ENCODE measurements at places on chromosomes 1 and 21.

DNA sequence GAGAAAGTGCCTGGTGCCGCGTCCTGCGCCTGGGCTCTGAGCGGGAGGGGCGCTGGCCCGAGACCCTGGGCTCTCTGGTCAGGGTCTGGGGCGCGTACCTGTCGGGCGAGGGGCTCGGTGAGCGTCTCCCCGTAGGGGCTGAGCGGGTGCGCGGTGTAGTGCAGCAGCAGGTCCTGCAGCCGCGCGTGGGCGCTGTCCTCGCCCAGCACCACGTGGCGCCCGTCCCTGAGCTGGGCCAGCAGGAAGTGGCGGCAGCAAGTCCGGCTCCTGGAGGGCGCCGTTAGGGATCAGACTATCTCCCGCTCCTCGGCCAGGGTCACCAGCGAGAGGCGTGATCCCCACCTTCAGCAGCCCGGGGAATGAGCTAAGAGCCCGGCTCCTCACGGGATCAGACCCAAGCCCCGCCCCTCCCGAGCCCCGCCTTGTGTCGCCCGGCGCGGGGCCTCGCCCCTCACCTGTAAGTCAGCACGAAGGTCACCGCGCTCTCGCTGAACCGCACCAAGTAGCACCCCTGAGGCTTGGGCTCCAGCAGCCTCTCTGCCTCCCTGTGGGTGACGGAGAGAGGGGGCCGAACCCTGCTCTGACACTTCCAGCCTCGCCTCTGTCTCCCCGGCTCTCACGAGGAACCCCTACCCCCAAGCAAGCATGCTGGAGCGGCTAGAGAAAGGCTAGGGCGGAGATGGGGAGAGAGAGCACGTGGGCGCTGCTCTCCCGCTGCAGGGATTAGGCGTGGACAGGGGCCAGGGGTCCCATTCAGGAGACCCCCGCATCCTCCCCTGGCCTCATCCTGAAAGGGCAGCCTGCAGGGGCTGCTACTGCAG is 2.7 kb downstream of the SH2D2A start:
- peak; percentile 71 for DNase-seq

DNA sequence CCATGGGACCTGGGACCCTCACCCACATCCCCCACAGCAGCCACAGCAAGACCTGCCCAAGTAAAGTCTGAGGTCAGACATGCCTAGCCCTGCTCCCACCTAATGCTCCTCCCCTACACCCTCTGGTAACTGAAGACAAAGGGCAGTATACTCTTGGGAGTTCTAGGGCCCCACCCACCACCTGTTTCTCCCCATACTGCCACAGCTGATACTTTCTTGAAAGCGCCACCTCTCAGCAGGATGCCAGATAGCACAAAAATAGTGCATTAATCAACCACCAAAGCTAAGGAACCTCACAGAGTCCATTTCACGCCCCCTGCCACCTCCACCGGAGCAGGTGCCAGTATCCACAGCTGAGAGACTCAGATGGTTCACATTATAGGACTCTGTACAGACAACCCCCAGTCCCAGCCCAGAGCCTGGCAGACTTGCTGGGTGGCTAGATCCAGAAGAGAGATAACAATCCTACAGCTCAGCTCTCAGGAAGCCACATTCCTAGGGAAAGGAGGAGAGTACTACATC is 238.1 kb downstream of the LRRC40 start:
- DNase-seq: no peak

GRCh38 chr1:89939059-89939570 is 55.8 kb upstream of the ZNF326 start:
- DNase-seq: no peak

DNA sequence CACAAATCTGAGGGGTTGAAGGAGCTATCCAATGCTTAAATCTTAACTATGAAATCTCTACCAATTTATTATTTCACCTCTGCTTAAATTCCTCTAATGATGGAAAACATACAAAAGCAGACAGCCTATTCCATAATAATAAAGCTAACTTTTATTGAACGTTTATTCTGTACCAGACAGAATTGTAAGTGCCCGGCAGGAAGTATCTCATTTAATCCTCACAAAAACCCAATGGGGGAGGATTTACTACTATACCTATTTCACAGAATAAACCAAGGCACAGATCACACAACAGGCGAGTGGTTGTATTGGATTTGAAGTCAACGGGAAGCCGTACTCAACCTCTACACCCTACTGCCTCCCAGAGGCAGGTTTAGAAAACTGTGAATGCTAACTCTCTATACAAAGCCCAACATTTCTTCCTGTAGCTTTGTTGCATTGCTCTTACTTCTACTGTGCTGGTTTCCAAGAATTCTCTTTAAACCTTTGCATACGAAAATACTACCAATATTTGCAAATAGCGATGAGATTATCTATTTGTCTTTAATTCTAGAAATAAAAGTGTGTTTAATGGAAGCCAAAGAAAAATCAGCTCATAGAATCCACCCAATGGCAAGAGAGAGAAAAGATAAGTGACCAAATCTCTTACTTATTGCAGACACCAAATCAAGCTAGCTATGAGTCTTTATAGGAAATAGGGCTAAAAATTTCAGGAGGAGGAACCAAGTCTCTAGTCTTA is 33.5 kb upstream of the C1orf53 start:
- peak; percentile 25 for DNase-seq

- DNase-seq: no peak
Measured at GRCh38 chr1:113669988-113670387, 89.3 kb downstream of the PHTF1 start.

DNA sequence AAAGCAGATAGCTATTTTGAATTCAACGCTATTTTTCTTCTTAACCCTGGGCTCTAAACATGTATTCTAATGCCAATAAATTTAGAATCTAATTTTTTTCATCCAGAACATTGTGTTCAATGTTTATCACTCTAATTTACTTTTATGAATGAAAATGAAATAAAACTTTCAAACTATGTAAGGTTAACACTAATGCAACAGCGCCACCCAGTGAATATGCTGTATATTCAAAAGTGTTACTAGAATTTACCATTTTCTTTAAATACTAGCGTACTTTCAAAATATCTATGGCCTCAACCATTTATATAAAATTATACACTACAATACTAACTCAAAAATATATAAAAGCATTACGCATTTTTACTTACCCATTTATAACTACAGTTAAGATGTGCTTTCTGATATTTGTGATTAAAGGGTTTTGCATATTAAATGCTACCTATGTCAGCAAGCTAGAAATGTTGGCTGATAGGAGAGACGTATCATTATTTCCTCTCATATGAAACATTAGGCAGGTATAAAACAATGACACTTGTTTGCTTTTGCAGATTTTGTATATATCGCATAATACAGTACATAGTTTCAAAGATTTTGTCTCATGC is 5.9 kb upstream of the NUF2 start:
- no peak for DNase-seq

GRCh38 chr1:165675794-165676193 is 22.6 kb downstream of the ALDH9A1 start:
- no peak for DNase-seq

DNA sequence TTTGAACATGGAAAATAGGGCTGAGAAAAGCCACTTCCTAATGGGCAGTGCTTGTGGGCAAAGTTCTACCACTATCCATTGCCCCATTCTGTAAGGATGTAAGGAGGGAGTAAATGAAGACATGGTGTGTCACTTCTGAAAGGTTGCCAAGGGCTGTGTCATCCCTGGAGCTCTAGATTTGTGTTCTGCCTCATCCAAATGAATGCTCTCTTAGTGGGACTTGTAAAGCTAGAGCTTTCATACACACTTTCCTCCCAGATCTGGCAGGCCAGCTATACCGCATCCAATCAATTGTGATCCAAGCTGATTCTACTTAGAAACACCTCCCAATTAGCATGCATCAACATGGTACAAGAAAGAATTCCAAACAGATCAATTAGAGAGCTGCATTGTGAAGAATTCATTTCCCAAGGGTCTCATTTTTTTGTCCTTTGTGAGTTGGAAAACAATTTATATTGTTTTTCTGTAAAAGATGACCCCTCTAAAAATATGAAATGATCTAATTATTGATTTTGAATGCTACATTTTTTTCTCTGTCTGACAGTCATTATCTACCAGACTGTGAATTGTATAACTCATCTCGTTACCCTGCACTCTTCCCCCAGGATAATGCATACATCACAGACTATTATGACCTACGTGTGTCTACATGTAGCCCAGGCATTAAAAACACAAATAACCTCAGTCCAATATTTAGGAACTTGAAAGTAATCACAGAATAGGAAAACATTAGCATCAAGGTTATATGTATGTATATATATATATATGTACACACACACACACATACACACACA is 117.1 kb upstream of the DUSP10 start:
- DNase-seq: no peak

DNA sequence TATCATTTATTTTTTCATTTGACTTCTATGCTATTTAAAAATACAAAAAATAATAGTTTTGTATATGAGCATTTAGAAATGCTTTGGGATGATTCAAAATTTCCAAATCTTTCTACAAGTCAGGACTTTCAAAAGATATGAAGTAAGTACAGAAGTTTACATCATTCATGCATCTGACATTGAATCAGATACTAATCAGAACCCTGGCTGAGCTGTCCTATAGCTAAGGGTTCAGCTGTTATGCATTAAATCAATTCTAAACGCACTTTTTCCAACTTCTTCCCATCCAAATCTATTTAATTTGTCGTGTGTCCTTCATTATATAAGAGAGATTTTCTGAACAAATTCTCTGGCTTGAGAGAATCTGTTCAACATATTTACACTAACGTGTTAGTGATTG is 779.4 kb downstream of the LTN1 start:
- DNase-seq: no peak

DNA sequence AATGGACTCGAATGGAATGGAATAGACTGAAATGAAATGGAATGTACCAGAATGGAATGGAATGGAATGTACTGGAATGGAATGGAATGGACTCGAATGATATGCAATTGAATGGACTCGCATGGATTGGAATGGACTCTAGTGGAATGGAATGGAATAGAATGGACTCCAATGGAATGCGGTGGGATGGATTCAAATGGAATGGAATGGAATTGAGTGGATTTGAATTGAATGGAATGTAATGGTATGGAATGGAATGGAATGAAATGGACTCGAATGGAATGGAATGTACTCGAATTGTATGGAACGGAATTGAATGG is 99.6 kb upstream of the FBXO28 start:
- DNase-seq: no peak

DNA sequence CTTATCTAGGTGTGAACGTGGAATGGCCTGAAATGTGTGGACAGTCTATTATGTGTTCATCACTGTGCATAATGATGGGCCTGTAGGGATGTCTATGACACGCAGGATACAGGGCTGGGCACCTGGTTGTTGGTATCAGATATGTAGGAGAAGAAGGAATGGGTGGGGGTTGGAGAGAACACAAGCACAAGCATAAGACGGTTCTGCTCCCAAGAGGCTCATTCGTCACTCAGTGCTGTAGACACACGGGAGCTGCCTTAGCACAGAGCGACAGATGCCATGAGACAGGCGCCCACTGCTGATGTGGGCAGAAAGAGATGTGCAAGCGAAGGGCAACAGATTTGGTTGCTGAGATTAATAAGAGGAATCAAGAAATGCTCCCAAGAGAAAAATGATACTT is 256.2 kb downstream of the DISC1 start:
- DNase-seq: no peak

GRCh38 chr1:47181095-47181954 is 8.5 kb downstream of the PDZK1IP1 start:
- DNase-seq: no peak

- no peak for DNase-seq
Measured at GRCh38 chr1:5639106-5639722, 353.0 kb downstream of the NPHP4 start.

GRCh38 chr1:71788113-71788512 is 494.2 kb downstream of the NEGR1 start:
- no peak for DNase-seq

- DNase-seq: no peak
Measured at GRCh38 chr1:171141688-171142415, 43.2 kb upstream of the FMO2 start.

- DNase-seq: no peak
Measured at GRCh38 chr1:147840909-147841308, 61.7 kb upstream of the GJA8 start.

- DNase-seq: no peak
Measured at GRCh38 chr21:15054089-15054488, 10.7 kb downstream of the NRIP1 start.

DNA sequence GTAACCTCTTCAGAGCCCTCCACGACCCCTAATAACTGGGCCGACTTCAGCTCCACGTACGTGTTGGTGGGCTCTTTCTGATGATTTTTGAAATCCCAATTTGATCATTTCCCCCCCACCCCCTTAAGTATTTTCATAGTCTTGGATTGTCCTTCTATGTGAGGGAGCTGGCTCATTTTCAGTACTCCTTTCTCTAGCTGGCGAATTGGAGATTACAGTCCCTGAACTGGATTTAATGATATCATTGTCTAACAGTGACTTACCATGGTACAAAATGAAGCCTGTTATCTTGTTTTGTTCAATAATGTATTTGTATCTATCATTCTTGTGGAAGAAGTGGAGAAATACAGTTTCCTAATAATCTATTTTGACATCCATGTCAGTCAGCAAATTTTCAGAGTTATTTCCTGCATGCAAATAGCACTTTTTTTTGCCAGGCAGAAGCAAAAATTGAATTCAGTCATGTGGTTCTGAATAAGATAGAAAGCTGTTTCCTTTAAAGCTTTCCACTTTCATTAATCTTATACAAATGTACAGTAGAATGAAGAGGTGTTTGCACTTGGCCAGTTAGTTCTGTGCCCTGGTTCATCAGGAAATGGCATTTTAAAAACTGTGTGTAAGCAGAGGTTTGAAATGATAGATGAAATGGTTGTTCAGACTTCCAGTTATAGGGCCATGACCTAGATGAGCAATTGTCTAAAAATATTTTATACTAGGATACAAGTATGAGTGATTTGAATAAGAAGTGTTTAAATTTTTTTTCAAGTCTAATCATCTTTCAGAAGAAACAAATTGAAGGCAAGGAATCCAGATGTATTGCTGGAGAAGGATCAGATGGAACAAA is 104.2 kb downstream of the ATP5PO start:
- DNase-seq: no peak

- no peak for DNase-seq
Measured at GRCh38 chr1:29517251-29518086, 281.1 kb downstream of the PTPRU start.

- no peak for DNase-seq
Measured at GRCh38 chr21:23585419-23585818, 2021.9 kb downstream of the MRPL39 start.

GRCh38 chr1:243375596-243375995 is 119.8 kb downstream of the SDCCAG8 start:
- no peak for DNase-seq

- no peak for DNase-seq
Measured at GRCh38 chr1:110067479-110067892, 3.0 kb downstream of the ALX3 start.

- no peak for DNase-seq
Measured at GRCh38 chr1:96934282-96934681, 212.7 kb downstream of the PTBP2 start.

DNA sequence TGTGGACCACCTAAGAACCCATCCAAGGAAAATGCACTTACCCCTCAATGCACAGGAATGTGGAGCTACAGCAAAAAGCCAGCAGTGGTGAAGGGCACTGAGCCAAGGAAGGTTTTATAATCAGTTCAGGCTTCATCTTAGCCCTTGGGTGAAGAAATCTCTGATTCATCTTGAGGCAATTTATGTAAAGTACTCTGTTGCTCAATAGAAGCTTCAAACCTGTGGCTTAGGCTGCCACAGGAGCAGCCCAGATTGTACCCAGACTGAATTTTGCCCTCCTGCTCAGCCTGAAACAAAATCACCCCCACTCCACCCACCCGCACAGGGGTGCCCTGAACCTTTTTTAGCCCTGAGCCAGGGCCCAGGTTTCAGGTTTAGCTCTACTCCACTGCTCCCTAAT is at the start of gene S100A12:
Gene S100A12, minus strand, starts transcription at position 111 of the 400 bp plus-strand sequence. CDS start 1,029 bp downstream, outside the sequence.
- DNase-seq: no peak

- DNase-seq: no peak
Measured at GRCh38 chr21:28696844-28697410, 295.8 kb downstream of the LTN1 start.
